ENCODE measurements at places on chromosomes 4 and X.
A peak's percentile ranks its signal among the peaks of the same experiment; 100 is the strongest.

DNA sequence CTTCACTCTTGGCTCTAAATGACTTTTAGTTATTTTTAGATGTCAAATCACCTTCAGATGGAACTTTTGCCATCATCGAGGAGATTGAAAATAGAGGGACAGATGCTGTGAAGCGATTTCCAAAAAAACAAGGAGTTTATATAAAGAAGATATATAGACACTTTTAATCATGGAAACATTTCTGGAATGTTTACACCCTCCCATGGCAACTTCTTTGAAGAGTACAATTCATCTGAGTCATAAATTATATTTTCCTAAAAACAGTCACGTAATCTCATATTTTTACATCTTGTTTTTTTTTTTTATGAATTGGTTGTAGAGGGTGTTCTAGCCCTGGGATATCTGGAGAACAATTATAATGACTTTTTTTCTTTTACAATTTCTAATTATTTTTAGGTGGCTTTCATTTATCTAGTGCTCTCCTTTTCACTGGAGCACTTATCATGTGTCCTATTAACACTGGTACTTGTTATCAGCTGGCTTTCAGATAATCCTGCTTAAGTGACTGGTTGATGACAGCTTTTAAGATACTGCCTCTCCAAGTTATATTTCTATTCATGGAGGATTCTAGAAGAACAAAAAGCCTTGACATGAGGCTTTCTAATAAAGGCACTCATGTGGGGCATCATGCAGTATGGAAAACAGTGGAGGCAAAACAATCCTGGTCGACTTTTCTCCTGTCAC lies 24.9 kb downstream of the PCDH7 start:
- DNase-seq, result no peak

DNA sequence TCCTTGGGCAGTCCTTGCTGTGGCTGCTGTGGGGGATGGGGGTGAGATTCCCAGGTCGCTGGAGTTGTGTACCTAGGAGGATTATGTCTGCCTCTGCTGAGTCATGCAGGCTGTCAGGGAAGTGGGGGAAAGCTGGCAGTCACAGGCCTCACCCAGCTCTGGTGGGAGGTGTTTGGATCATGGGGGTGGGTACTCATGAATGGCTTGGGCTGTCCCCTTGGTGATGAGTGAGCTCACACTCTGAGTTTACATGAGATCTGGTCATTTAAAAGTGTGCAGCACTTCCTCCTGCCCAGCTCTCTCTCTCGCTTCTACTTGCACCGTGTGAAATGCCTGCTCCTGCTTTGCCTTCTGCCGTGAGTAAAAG lies 24.6 kb upstream of the PDLIM3 start:
- no peak for DNase-seq

DNA sequence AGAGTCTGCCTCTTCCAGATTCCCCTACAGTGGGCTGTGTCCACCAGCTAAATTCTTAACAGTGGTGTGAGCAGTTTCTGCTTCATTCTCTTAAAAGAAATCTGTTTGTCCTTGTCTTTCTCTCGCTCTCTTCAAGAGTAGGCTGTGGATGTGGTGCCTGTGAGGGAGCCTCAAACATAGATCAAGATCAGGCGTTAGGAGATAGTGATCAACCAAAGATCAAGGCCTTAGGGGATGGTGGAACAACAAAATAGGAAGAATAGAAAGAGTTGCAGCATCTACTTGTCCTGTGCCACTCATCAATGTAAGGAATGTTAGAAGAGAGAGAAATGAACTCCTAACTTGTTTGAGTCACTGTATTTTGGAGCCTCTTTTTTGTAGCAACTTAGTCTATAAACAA lies 144.2 kb downstream of the AASDH start:
- DNase-seq, result no peak

DNA sequence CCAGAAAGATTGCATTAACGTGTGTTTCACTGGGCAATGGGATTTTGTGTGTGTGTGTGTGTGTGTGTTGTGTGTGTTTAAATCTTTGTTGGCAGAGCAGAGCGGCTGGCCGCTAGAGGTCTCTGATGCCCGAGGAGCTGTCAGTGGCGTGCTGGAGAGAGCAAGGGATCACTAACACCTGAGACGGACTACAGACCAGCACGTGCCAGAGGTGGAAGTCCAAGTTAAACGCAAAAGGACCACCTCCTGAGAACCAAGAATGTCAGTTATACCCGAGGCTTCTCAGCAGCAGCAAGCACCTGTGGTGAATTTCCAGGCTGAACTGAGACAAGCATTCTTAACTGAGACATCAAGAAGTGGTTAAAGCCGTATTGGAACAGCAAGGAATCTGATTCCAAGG lies 9.0 kb upstream of the SLC25A14 start:
- DNase-seq, result no peak

DNA sequence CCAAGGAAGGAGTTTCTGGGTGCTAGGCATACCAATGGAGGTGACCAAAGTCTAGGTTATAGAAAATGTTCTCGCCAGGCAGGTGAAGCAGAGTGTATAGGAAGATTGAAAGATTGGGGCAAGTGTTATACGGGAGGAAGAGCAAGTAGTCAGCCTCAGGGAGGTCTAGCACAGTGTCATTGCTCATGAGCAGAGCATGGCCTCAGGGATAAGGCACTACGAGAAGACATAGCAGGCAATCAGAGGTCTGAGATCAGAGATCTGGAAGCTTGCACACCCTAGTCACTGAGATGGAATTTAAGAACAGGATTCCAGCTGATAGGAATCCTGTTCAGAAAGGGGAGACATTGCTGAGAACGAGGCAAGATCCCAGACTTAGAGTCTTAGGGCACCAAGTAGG lies 350.0 kb upstream of the CASK start:
- no peak for DNase-seq

DNA sequence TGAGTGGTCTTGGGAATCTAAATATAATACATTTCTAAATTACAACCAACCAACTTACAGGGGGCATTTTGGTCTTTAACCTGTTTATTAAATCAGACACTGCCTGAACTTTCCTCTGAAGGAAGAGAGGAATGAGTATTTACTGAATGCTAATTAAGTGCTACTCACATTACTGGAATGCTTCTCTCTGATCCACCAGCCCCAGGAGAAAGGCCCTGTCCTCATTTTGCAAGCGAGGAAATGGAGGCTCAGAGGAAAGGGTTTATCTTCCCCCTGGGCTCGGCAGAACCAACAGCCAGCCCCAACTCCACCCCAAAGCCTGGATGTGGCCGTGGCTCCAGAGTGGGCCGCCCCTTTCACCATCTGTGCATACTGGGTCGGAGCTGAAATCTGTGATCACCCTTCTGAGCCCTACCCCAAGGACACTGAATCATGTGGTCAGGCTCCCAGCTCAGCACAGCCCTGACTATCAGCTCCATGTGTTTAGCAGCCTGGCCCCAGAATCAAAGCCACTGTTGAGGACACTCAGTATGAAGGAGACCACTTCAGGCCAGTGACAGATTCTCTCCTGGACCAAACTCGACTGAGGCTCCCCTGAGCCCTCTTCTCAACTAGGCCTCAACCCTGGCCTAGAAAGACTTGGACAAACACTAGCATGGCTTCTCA lies 56.7 kb upstream of the ENPP6 start:
- DNase-seq, result no peak

DNA sequence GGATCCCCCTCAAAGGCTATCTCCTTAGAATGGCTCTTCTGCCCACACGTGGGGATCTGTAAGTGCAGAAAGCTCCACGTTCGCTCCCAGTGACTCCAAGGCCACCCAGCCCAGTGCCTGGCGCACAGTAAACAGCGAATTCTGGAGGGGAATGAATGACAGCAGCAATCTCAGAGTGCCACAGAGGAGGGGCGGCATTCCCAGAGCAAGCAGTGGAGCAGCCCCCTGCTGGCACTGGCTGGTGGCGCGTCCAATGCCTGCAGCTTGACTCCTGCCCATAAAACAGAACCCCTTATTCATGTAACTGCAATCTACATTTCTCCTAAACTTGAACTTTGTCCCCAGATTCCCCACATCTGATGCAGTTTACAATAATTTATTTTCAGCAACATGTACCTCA lies 6.9 kb upstream of the HELT start:
- DNase-seq, result no peak

DNA sequence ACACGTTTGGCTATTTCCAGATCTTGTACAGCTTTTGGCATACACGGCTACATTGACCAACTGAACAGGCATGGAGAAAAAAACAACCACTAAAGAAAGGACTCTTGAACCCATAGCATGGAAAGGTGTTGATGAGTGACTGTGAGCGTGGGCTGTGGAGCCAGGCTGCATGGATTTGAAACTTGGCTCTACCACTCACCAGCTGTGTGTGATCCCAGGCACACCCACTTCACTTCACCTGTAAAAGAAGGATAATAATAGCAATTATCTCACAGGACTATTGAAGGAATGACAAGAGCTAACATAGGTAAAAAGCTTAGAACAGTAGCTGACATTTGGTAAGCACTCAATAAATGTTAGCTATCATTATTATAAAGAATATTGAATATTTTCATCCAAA lies 301.7 kb upstream of the CPEB2 start:
- no peak for DNase-seq

DNA sequence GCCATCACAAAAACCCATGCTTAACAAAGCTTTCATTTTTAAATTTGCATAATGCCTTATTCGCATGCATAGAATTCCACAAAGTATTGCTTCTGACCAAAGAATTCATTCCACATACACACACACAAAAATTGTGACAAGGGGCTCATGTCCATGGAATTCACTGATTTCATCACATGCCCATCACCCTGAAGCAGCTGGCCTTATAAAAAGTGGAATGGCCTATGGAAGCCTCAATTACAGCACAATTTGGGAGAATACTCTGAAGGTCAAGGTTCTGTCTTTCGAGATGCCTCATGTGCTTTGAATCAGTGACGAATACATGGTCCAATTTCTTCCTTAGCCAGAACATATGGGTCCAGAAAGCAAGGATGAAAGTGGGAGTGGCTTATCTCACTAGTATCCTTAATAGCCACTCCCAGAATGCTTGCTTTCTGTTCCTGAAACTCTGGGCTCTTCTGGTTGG lies 165.7 kb downstream of the KDR start:
- peak; percentile 74 for DNase-seq

DNA sequence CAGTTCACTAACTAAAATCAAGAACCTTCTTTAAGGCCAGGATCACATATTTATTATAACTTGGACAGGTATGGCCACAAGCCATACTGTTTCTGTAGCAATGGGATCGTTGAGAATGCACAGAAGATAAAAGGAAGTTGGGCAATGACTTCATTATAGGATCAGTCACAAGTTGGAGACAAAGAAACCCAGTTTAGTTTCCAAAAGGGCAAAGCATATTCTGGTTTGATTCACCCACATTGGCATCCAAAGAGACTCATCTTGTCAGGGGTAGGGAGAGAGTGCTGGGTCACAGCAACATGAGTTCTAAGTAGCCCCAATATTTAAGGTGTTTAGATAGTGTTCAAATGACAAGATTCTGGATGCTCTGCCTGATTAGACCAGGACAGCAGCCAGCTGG lies 317.1 kb upstream of the GALNT7 start:
- peak; percentile 16 for DNase-seq

DNA sequence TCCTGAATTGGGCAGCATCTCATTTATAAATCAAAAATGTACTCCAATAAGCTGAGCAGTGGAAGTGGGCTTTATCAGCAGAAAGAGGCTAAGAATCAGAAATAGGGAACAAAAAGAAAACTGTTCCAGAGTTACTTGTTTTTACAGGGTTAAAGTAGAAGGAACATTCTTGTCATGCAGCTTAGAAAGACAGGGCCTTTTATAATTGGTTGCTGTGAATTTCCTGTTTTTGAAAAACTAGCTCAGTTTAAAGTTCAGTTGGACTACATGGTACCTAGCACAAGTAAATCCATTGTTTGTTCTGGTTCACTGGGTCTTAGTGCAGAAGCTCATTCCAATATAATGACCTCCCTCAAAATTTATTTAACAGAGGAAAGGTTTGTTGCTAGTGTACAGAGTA lies 200.8 kb downstream of the GRIA2 start:
- DNase-seq, result no peak

DNA sequence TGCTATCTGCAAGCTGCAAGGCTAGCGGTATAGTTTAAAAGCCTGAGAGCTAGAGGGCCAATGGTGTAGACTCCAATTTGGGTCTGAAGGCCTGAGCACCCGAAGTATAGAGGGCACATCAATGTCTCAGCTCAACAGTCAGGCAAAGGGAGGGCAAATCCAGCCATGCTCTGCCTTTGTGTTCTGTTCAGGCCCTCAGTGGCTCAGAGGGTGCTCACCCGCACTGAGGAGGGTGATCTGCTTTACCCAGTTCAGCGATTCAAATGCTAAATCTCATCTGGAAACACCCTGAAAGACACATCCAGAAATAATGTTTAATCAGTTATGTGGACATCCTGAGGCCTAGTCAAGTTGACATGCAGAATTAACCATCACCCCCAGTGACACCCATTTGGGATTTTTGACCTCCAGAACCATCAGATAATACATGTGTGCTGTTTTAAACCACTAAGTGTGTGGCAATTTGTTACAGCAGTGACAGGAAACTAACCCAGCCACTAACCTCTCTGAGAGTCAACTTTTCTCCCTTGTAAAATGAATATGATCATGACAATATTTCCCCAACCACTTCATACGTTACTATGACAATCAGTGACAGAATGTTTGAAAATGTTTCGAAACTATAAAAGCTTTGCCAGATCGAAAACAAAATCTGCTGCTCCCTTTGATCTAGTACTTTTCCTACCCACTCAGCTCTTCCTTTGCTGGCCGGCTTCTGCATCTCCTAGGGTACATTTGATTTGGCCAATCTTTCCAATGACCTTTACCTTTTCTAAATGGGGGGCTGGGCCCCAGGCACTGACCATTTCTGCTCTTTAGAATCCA lies 8.4 kb upstream of the TBL1X start:
- no peak for DNase-seq

DNA sequence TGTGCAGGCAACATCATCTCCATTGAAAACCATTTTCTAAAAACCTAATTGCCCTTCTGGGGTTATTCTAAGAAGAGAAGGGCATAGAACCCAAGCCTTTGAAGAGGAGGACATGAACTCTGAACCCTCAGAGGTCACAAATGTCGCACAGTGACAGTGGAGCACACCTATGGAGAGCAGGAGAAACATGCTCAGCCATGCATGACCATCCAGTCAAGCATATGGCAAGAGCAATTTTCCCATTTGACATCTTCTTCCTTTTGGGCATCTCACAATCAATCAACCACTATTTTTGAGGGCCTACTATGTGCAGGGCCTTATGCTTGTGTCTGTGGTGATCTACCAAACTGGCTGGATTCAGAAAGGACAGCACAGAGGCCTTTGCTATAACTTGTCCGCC lies 30.1 kb upstream of the AFF2 start:
- DNase-seq, result no peak

DNA sequence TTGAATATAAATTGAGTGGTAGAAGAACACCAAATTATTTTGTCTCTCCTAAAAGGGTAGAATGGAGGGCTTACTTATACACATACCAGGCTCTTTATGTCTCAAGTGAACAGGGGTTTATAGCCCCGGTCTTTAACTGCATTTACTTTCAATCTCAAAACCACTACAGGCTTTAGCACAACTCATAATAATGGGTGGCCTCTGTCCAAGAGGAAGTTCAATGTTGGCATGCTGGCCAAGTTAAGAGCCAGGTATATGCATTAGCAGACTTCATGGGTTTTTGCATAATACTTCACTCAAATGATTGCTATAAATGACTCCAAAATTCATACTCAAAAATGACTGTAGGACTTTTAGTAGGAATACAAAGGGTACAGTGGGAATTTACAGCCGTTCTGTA lies 118.5 kb upstream of the OTUD4 start:
- no peak for DNase-seq
